Activated CD8-positive, alpha-beta memory T cell treated with anti-CD3 and anti-CD28 coated beads for 1 hour (primary cell): ENCODE measurements at places on chromosomes 11 and 22.
A peak's percentile ranks its signal among the peaks of the same experiment; 100 is the strongest.

- no peak for DNase-seq
Observed at GRCh38 chr22:46070215-46070802, 80.0 kb upstream of the PPARA start.

- no peak for DNase-seq
Observed at GRCh38 chr11:124762624-124763155, 600 bp upstream of the ESAM start.

- DNase-seq = peak; percentile 2
Observed at GRCh38 chr11:78000193-78000592, 5.7 kb upstream of the INTS4 start.

DNA sequence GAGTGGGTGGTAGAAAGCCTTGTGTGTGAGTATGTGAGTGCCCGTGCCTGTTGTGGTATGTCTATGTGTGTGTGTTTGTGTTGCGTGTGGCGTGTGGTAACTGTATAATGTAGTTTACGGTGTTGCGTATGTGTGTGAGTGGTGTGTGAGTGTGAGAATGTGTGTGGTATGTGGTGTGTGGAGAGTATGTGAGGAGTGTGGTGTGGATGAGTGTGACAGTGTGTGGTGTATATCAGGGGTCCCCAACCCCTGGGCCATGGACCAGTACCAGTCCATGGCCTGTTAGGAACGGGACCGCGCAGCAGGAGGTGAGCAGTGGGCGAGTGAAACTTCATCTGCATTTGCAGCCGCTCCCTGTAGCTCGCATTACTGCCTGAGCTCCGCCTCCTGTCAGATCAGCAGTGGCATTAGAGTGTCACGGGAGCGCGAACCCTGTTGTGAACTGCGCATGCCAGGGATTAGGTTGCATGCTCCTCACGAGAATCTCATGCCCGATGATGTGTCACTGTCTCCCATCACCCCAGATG is 5.7 kb downstream of the UPK3A start:
- no peak for DNase-seq

GRCh38 chr11:29255401-29255800 is 761.4 kb downstream of the KCNA4 start:
- no peak for DNase-seq

- no peak for DNase-seq
Observed at GRCh38 chr11:62567018-62567633, 6.6 kb downstream of the EEF1G start.

GRCh38 chr11:66275396-66275795 is 2.6 kb upstream of the CNIH2 start:
- DNase-seq = no peak

DNA sequence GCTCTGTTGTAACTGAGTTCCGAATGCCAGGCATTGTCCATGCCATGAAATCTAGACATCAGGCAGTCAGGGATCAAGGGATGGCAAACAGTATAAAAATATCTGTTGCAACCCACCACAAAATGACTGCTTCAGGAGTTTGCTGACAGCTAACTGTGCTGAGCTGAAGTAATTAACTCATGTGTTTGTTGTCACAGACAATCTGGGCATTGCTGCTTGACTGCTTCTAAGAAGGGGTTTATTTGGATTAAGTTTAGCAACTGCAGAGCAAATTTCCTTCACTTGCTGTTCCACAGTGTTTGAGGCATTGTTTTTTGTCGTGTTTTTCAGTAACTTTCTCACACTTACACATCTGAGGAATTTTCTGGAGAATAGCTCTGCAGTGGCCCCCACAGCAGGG is 30.4 kb downstream of the BSX start:
- DNase-seq = no peak

- no peak for DNase-seq
Observed at GRCh38 chr22:28254396-28254795, 335.3 kb upstream of the PITPNB start.

GRCh38 chr11:61700212-61700611 is 20.0 kb downstream of the DAGLA start:
- no peak for DNase-seq

GRCh38 chr11:20010851-20011225 is 149.4 kb downstream of the DBX1 start:
- no peak for DNase-seq

GRCh38 chr11:128412847-128413791 is 174.2 kb downstream of the ETS1 start:
- no peak for DNase-seq

- no peak for DNase-seq
Observed at GRCh38 chr11:107991868-107992414, 16.8 kb upstream of the CUL5 start.

DNA sequence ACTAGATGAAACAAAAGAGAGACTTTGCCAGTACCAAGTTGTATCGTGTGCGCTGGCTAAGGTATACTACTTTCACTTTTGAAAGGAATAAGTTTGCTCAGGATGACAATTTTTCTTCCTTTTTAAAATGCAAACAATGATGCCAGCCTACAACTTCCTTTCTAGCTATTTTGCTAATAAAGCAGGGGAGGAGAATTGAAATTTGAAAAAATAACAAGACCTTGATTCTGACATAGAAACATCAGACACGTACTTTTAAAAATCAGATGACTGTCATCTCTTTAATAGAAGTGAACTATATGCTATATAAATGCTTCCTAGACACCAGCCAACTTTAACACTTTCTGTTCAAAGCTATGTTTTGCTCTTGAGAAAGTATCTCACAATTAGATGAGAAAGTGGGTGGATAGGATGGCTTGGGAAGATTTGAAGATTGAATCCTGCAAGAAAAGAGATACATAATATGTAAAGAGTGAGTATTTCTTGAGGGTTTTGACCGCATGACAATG is 41.7 kb upstream of the BLID start:
- DNase-seq = no peak

DNA sequence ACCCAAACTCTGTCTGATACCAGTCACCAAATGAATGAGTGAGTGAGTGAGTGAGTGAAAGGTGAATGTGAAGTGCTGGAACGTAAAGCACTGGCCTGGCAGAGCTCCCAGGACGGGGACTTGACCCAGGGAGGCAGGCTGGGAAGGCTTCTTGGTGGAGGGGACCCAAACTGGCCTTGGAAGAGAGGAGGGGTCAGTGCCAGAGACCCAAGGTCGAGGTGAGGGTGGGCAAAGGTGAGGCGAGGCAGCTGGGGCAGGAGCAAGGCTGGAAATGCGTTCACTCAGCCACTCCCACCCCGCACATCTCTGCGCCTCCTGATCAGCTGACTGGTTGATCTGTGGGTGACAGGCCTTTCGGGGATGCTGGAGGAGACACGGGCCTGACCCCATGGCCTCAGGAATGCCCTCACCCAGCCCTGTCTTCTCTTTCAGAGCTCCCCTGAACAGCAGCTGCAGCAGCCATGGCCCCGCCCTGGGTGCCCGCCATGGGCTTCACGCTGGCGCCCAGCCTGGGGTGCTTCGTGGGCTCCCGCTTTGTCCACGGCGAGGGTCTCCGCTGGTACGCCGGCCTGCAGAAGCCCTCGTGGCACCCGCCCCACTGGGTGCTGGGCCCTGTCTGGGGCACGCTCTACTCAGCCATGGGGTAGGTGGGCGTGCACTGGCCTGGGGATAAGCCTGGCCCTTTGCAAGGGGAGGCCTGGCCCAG is 7.6 kb downstream of the TSPO start:
- DNase-seq = no peak

DNA sequence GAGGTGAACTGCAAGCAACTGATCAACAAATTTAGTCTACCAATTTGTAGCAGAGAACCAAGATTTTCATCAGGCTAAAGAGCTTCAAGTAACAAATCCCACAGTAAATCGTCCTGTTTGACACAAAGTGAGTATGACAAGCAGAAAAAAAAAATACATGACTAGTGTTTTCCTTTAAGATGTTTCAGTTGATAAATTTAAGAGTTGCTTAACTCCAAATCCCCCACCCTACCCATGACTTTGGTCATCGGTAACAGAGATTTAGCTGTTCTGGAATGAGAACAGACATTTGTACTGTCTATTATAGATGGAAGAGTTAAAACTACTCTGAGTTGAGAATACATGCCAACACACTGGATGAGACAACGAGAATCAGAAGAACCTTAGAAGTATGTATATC is 165.0 kb upstream of the MTMR2 start:
- no peak for DNase-seq

DNA sequence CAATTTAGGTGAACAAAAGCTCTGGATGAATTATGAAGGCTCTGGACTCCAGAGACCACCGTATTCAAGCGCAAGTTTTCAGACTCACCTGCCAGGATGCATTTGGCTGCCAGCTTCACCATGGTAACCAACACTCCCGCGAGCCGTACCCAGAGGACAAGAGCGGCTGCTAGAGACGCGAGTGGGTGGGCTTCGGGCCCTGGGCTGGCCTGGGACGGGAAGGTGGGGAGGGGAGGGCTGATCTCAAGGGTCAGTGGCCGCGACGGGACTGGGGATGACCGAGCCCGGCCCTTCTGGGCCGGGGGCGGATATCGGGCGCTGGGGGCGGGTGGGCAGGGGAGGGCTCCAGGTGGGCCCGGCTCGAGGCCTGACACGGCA is 344 bp downstream of the IFT27 start:
- DNase-seq = no peak

- no peak for DNase-seq
Observed at GRCh38 chr11:405323-405953, 9.4 kb downstream of the SIGIRR start.

- no peak for DNase-seq
Observed at GRCh38 chr22:38872831-38873248, 824 bp upstream of the CBX6 start.

- peak; percentile 66 for DNase-seq
Observed at GRCh38 chr11:1889224-1889930, 2.3 kb downstream of the PRR33 start.

DNA sequence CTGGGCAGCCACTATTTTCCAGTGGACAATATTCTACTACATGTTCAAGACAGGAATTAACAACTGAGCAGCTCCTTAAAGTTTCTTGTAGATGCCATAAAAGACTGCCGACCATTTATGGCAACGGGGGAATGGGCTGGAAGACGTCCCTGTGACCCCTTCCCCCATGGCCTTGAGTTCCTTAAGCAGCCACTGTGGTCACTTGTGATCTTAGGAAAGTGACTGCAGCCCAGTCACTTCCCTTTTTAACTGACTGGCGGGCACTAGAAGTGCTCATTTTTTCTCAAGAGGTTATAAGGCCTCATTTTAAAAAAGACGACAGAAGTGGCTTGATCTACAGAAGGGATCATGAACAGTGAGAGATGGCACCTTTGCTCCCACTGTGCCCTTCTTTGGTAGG is 153.2 kb upstream of the NARS2 start:
- DNase-seq = no peak

DNA sequence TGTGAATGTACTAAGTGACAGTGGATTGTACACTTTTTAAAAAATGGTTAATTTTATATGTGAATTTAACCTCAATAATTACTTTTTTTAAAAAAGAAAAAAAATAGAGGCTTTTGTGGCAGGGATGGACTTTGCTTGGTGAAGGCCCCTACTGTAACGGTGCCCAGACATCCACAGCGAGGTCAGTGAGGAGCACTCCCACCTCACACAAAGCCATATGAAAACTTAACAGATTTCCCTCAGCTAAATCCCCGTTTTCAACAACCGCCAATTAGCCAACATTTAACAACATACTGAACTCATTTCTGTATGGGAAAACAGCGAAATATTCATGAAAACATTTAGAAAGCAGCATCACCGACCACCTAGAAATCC is 642 bp upstream of the C11orf58 start:
- no peak for DNase-seq

GRCh38 chr22:32319861-32320406 is 37.7 kb upstream of the RFPL3 start:
- DNase-seq = no peak

- no peak for DNase-seq
Observed at GRCh38 chr11:65077451-65077850, 6.4 kb downstream of the CDCA5 start.

- no peak for DNase-seq
Observed at GRCh38 chr11:64176751-64177150, 9.2 kb upstream of the STIP1 start.

- no peak for DNase-seq
Observed at GRCh38 chr22:38327805-38328204, 10.6 kb upstream of the CSNK1E start.

- DNase-seq = no peak
Observed at GRCh38 chr11:73121692-73122091, 20.4 kb downstream of the FCHSD2 start.
